ENCODE measurements at places on chromosomes 13 and 19. TPM values are rescaled to one million over a fixed set of nuclear protein-coding genes. Genes with fewer than 3 reads are reported as not detected.

DNA sequence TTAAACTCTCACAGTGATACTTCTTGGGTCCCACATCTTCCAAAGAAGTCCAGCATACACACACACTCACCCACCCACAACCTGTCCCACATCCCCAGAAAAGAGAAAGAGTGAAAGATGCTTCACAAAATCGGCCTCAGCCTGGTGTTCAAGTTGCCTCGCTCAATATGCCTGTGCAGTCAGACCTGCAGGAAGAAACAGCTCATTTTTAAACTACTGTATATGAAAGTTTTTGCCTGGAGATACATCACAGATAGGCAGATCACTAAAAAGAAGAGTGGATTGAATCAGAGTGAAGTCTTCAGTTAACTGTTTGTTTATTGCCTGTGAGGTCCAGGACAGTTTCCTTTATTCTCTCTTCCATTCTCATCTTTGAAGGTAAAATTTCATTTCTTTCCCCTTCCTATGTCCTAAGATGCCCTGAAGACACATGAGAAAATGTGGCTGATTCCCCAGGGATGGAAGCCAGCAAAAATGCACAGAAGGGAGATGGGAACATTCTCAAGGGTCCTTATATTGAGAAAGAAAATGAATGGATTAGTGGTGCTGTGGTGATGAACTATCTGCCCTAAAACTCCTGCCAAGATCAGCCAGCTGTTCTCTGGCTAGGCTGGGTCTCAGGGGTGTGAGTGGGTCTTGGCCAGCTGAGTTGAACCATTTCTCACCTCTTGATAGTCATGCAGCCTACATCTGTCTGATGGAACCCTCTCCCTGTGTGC is 259.0 kb downstream of the ITGBL1 start:
- H3K4me3 ChIP-seq: no peak overlapping the region
- H3K36me3 ChIP-seq: no peaks in the 10 kb centered on the region
- no peak overlapping the region for H3K27ac ChIP-seq

DNA sequence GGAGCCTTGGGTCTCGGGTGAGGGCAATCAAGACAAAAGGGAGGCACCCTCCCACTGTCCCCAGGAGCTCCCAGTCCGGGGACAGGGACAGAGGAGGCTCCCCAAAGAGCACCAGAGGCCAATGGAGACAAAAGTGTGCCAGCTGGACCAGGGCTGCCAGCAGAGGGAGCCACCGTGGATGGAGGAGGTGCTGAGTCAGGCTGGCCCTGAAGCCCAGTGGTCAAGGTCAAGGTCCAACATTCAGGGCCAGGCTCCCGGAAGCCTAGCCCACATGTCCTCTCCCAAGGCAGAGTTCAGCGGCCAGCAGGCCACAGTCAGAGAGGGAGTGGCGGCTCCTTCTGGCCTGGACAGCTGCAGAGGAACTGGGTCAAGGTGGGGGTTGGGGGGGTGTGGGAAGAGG is 8.4 kb downstream of the COL5A3 start:
- H3K36me3 ChIP-seq: no peaks in the 10 kb centered on the region
- no peak overlapping the region for H3K4me3 ChIP-seq

- no peak overlapping the region for H3K27ac ChIP-seq
- no peaks in the 10 kb centered on the region for H3K4me1 ChIP-seq
- H3K36me3 ChIP-seq: peaks cover 29% of the 10 kb centered on the region
These were observed 11.3 kb downstream of the APBA3 start for GRCh38 chr19:3750211-3750610.

SYCN gene
- polyA plus RNA-seq: not detected

GRCh38 chr13:40682449-40683240 is 16.2 kb upstream of the FOXO1 start:
- no peak overlapping the region for H3K27ac ChIP-seq
- no peaks in the 10 kb centered on the region for H3K36me3 ChIP-seq
- H3K27me3 ChIP-seq: no peaks in the 10 kb centered on the region
- peak; percentile 60 for DNase-seq
- H3K4me3 ChIP-seq: no peak overlapping the region
- no peaks in the 10 kb centered on the region for H3K4me1 ChIP-seq

PGLYRP1 gene
- 0.39 TPM for polyA plus RNA-seq

DNA sequence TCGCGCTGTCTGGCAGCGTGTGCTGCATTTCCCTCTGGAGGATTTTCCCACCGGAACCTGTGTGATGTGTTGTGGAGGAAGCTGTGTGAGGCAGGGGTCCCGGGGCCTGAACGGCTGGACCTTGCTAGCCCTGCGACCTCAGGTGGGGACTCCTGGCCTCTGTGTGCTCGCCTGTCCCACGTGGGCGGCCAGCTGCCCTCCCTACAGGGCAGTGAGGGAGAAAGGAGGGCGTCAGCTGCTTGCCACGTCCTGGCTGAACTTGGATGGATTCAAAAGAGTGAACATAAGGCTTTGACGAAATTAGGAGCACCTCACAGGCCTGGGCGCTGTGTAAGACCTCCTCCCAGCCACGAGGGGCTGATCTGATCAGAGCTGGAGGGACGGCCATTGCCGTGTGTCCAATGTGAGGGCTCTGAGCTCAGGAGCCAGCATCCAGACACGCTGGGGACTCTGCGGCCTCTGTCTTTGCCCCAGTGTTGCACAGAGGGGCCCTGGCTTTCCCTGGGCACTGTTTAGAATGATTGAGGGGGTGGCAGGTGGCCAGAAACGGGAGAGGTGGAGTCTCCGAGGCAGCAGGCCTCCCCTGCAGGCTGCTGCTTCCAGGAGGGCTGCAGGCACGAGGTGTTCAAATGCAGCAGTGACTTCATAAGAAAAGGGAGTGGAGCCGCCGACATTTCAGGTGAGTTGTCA is 13.0 kb downstream of the TFDP1 start:
- no peaks in the 10 kb centered on the region for H3K27me3 ChIP-seq
- no peak overlapping the region for H3K27ac ChIP-seq
- H3K4me3 ChIP-seq: no peak overlapping the region
- DNase-seq: no peak
- H3K4me1 ChIP-seq: no peaks in the 10 kb centered on the region
- peaks cover 71% of the 10 kb centered on the region for H3K36me3 ChIP-seq
